ENCODE measurements at places on chromosomes 16 and 17.

GRCh38 chr17:47265983-47266541, 12.4 kb downstream of the ITGB3 start:
- DNase-seq: no peak

- DNase-seq: no peak
Measured at GRCh38 chr17:56305007-56305406, 151.7 kb downstream of the ANKFN1 start.

DNA sequence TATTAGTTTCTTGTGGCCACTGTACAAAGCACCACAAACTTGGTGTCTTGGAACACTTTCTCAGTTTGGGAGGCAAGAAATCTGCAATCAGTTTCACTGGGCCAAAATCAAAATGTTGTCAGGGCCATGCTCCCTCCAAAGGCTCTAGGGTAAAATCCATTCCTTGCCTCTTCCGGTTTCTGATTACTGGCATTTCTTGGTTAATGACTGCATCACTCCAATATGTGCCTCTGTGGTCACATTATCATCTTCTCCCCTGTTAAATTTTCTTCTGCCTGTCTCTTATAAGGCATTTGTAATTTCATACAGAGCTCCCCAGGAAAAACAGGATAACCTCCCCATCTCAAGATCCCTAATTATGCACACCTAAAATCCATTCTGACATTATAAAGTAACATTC, 34.8 kb downstream of the ZNF287 start:
- DNase-seq: no peak

- no peak for DNase-seq
Measured at GRCh38 chr17:68053231-68054013, 17.9 kb downstream of the KPNA2 start.

DNA sequence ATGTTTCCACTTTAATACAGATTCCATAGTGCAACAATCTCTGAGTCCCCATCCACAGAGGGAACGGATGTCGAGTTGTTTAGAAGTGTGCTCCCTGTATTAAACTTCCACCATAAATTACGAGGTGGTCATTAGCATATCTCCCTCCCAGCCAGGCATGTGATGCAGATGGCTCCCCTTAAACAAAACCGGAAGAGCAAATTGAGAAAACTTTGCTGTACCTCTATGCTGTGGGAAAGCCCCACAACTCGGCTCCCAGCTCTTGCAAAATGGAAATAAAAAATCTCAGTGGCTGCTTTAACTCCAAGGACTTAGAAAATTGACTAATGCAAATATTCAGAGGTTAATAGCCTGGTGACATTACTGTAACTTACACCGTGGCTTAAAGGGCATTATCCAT, 290.9 kb downstream of the MAF start:
- DNase-seq: no peak

DNA sequence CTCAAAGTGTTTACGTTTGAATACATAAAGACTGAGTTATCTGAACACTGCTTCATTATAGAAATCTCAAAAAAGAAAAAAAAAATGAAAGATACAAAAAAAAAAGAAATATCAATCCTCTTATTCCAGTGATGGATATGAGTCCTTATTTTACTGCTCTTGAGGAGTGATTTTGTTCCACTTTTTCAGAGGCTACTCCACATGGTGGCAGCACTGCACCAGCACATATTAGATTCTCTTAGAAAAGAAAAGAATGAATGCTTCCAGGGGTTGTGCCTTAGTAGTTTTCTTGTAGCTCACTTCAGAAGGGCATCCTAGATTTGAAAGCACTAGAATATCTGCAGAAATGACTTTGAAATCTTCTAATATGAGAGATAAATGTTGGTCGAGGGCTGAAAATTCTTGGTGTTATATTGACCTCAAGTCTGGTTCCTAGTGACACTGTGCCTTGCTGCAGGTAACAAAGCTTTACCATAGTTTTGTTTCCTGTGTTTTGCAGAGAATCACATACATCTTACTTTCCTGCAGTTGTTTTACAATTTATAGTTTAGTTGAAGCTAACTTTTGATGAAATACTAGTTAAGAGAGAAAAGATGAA, 25.9 kb downstream of the AP2B1 start:
- peak; percentile 3 for DNase-seq

DNA sequence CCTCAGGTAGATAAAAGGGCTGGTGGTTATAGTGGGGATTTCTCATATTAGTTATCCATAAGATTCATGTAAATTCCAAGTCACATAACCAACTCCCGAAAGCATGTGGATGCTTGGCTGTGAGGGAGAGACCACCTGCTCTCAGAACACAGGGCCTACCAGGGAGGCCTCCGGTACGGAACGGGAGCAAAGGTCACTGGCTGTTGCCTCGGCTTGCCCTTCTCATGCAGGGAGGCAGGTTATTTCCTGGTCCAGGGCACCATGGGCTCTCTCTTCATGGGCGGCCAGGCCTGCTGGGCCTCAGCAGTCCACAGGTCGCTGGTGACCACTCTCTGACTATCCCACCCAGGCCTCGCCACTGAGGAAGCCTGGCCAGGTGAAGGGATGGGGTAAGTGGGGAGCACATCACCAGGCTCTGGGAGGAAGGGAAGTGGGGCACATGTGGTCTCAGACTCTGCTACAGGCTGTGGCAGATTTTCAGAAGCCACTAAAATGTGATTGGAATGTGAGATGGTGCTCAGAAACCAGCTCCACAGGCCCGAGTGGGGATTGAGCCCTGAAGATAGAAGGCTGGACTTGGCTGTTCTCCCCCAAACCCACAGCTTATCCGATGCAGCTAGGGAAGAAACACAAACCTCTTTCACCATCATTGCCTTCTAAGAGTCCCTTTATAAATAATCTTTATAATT, 45.4 kb downstream of the HNF1B start:
- DNase-seq: no peak

DNA sequence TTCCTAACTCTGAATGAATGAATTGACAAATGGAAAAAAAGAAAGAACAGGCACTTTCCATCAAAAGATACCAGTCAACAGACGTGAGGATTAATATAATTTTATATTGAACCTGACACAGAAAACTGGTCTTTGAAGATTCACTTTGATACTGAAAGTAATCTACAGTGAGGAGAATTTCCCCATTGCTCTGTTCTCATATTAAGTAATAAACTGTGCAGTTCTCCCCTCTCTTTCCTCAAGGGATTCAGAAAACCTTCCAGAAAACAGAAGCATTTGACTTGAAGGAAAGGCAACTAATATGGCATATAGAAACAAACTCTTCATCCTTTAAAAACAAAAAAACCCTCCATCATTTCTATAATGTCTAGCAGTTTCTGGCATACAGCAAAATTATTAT, 2.2 kb downstream of the TEX2 start:
- no peak for DNase-seq

DNA sequence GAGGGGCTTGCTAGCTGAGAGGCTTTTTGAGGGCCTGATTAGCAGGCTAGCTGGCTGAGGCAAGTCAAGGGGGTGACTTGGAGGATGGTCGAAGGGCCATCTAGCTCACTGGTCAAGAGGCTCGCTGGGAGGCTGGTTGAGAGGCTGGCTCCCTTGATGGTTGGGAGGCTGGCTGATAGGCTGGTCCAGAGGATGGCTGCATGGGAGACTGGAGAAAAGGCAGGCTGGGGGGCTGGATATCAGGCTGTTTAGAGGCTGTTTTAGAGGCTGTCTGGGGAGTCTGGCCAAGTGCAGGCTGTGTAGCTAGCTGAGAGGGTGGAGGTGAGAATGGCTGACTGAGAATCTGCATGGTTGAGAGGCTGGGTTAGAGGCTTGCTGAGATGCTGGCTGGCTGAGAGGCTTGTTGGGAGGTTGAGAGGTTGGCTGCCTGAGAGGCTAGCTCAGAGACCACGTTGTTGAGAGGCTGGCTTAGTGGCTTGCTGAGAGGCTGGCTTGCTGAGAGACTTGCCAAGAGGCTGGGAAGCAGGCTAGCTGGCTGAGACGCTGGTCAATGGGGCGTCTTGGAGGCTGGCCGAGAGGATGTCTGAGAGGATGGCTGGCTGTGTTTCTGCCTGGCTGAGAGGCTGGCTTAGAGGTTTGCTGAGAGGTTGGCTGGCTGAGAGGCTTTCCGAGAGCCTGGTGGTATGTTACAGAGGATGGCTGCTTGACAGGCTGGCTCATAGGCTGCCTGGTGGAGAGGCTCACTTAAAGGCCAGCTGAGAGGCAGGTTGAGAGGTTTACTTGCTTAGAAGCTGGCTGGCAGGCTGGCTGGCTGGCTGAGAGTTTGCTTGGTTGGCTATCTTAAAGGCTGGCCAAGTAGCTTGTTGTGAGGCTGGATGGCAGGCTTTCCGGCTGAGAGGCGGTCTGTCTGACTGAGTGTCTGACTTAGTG, 36.6 kb upstream of the ACSM2B start:
- no peak for DNase-seq

DNA sequence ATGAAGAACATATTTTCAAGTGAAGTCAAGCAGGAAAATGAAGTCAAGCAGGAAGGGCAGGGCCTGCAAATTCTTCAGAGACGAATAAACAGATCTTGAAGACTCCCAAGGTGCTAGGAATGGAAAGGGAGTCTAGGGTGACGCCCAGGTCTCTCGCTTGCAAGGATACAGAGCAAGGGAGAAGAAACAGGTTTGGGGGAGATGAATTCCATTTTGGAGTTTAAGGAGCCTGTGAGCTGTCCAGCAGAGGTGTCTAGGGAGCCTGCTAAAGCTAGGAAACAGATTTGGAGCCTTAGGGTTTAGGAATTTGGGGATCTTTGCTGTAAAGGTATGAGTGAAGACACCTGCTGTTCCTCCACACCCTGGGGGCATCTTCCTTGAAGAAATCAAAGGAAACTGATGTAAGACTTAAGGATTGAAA, 2.0 kb upstream of the UNKL start:
- DNase-seq: no peak

GRCh38 chr17:5675625-5676421, 91.5 kb upstream of the NLRP1 start:
- no peak for DNase-seq
